ENCODE measurements at places on chromosomes 2 and 18.

DNA sequence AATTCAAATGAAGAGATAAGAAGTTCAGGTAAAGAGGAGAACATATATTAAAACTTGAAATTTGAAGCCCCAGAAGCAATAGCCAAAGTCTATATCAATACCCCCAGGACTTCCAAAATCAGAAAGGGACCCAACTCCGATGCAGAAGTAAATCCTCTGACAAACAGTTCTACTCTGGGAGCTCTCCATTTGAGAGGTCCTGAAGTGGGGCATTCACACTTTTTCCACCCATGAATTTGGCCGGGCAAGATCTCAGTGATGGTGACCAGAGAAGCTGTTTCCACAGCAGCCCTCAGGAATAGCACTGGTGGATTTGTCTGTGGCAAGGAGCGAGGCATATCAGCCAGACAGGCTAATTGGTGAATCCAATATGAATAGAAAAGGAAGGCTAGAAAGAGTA lies 313.6 kb upstream of the MC4R start:
- no peak for DNase-seq

DNA sequence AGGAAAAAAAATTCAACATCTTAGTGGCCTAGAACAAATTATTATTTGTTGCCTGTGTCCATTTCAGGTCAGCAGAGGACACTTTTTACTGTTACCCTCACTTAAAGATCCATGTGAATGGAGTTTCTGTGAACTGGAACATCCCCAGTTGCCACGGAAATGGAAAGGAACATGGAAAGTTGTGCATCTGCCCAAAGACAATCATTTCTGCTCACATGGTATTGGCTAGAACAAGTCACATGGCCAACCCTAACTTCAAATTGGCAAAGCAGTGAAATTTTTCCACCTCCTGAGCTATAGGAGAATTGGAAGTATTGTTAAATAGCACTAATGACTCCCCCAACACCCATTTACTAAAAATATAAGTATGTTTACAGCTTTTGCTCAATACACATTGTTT lies 71.2 kb upstream of the CCBE1 start:
- no peak for DNase-seq

GRCh38 chr2:52821631-52822030 lies 946.0 kb upstream of the CHAC2 start:
- no peak for DNase-seq

DNA sequence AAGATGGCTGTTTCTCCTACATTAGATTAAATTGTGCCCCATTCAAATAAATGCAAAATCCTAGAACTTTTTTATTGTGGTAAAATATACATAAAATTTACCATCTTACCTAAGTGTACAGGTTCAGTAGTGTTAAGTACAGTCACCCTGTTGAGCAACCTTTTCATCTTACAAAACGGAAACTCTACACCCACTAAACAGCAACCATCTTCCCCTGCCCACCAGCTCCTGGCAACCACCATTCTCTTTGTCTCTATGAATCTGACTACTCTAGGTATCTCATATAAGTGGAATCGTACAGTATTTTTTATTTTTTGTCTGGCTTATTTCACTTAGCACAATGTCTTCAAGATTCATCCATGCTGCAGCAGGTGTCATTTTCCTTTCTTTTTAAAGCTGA lies 53.0 kb downstream of the ASXL2 start:
- DNase-seq, result no peak

DNA sequence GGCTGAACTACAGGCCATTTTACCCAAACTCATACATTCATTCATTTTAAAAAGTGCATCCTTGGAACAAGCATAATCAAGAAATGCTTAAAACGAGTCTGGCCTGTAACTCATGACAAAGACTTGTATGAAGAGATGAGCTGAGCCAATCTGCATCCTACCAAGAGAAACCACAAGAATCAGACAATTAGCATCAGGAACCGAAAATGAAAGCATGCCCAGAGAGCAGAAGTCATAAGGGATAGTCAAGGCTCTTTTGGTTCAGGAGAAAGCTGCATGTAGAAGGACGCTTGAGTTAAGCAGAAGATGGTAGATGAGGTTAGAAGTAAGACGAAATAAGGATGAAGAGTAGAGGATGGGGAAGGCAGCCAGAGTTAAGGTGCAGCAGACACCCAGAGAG lies 137.0 kb upstream of the CTNNA2 start:
- DNase-seq, result no peak

GRCh38 chr2:112217854-112218253 lies 37.0 kb downstream of the ZC3H8 start:
- DNase-seq, result no peak

DNA sequence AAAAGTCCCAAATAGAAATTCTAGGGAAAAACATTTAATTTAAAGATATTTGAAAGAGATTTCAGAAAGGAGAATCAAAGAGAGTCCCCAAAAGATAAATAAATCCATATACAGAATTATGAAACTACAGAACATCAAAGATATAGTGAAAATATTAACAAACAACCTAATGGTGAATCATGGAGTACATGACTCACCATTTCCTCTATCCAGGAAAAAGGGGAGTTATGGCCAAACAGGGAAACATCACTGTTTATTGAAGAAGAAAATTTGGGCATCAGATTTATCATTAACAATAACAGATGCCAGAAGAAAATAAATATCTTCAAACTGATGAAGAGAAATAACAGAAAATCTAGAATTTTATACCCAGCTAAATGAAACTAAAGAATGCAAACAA lies 448.3 kb downstream of the CDH2 start:
- DNase-seq, result no peak

DNA sequence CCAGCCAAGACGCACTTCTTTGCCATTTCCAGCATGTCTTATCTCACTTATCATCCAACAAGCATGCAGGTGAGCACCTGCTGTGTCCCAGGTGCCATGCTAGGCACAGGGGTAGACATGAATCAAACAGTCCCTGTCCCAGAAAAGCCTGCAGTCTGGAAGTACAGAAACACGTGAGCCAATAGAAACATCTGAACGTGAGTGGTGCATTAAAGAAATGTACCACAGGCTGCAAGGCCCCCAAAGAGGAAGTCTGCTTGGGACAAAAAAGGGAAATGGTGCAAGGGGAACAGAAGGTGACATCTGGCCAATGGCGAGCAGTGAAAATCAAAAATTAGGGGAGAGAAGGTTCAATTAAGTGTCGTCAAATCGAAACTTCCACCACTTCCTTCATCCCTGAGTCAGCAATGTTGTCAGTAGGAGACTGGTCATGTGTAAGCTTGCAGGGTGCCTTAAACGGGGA lies 17.6 kb upstream of the TMEM247 start:
- no peak for DNase-seq
